Activated CD4-positive, CD25-positive, alpha-beta regulatory T cell treated with anti-CD3 and anti-CD28 coated beads, Interleukin-2, amount 50 U/mL, for 24 hours (primary cell): ENCODE measurements at places on chromosomes 2 and 18.

DNA sequence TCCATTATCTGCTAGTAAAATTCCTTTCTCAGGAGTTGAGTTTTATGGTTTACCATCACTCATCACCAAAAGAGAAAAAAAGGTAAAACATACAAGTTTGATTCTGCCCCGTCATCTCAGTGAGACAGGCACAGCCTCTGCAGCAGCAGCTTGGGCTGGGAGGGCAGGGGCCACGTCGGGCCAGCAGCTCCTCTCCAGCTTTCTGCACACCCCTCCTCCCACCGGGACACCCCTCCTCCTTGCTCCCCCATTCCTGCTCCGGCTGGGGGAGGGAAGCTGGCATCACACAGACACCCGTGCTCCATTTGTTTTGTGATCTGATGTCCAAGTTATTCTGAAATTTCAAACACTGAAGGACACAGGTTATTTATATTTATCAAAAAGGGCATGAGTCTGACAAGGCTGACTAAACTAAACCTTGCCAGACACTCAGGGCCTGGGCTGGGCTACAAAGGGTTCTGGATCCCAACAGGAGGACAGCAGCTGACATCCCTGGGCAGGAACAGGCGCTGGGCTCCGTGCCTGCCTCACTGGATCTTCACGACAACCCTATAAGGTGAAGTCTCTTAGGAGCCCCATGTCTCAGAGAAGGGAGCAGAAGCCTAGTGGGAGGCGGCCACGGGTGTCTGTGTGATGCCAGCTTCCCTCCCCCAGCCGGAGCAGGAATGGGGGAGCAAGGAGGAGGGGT lies 71.4 kb downstream of the HDAC4 start:
- ATAC-seq = no peak

- ATAC-seq = no peak
Measured at GRCh38 chr18:47526147-47526546, 274.7 kb upstream of the SKOR2 start.

- no peak for ATAC-seq
Measured at GRCh38 chr2:46382331-46383112, 85.3 kb downstream of the EPAS1 start.

DNA sequence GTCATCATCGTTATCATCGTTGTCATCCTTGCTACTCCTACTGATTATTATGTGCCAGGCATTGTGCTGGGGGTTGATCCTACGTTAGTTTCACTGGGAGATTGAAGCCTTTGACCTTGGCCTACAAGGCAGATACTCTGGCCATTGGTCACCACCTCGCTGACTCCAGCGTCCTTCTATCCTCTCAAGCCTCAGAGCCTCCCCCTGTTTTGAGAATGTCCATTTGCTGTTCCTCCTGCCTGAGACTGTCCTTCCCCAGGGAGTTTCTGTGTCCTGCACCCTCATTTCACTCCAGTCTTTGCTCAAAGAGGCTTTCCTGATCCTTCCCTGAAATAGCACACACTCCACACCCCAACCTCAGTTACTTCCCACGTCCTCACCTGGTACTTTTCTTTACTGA lies 57.8 kb downstream of the ACAA2 start:
- no peak for ATAC-seq

DNA sequence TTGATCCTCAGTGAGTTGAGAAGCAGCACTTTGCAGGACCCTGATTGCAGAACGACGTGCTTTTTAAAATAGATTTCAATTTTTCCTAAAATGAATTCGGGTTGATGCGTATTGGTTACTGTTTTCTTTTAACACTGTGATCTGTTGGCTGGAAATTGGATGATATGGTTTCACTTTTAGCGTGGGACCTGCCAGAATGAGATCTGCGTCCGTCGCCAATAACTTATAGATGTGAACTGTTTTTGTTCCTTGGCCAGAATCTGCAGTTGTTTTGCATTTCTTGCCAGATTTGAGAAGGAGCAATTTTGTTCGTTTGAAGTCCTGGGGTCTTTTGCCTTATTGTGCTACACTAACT lies 703 bp downstream of the UGGT1 start:
- no peak for ATAC-seq

DNA sequence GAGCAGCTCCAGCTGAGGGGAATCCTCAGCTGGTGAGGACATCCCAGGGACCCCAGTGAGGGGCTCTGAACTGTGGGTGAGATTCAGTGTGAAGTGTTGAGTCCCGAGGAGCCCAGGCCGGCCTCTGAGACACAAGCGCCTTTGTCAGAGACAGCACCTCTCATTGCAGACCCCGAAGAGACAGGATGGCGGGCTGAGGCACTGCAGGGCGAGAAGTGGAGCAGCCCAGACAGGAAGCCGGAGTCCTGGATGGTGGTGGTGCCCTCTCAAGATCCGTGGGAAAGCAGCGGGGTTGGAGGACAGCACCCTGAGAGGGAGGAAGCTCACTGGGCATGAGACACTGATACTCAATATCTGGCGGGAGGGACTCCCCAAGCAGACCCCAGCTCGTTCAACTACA lies 49.1 kb upstream of the ID2 start:
- ATAC-seq = no peak

DNA sequence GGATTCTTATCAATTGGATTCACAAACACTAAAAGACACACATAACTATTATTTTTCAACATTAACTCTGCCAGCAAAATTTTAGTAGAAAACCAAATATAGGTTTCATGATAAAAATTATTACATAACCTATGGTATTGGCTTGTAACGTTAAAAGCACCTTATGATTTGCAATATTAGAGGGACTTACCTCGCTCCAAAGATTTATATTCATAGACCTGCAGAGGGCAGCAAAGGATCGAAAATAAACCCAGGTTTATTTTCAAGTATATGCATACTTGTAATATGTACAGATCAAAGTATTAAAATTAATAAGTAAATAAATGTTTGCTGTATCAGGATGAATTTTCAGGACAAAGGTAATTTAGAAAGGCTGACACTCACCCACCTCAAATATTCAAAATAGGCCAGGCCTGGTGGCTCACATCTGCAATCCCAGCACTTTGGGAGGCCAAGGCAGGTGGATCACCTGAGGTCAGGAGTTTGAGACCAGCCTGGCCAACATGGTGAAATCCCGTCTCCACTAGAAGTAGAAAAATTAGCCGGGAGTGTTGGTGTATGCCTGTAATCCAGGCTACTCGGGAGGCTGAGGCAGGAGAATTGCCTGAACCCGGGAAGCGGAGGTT lies 45.3 kb downstream of the LRPPRC start:
- no peak for ATAC-seq

GRCh38 chr18:12408247-12408869 lies 629 bp downstream of the PRELID3A start:
- ATAC-seq = no peak

DNA sequence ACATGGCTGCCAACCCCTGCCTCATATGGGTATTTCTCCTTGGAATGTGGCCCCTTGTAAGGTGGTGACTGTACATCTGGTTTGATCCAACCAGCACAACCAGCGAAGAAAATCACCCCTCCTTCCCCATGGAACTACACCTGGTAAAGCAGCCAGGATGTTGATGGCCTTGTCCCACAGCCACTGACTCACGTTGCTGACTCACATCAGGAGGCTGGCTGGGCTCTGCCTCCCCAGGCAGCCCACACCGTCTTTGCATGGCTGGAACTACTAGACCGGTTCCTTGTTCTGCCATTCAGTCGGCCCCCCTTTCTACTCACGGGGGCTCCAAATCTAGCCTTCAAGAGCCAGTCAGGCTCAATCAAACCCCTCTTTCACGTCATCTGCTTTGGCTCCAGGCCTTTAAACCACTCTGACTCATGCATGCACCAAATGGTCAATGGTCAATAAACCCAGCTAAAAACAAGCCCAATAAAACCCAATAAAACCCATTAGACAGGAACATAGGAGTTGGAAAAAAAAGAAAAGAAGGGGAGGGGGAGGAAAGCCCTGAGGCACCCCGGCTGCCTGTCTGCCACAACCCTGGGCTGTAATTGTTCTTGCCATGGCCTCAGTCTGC lies 114.8 kb downstream of the PLB1 start:
- peak; percentile 88 for ATAC-seq

DNA sequence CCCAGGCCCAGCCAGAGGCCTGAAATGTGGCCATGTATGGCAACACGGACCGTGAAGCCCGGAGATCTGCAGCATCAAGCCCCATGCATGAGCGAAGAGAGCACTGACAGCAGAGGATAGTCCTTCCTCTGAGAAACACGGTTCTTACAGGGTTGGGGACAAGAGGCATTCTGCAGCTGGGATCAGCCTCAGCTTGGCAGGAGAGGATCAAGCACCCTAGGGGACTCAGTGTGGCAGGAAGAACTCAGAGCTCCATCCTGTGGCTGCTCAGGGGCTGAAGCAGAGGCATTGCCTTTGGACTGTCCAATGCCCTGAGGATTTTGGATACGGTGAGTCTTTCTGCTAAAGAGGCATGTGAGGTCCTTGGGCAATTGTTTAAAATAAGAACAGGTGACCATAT lies 368.7 kb downstream of the ZNF516 start:
- no peak for ATAC-seq

DNA sequence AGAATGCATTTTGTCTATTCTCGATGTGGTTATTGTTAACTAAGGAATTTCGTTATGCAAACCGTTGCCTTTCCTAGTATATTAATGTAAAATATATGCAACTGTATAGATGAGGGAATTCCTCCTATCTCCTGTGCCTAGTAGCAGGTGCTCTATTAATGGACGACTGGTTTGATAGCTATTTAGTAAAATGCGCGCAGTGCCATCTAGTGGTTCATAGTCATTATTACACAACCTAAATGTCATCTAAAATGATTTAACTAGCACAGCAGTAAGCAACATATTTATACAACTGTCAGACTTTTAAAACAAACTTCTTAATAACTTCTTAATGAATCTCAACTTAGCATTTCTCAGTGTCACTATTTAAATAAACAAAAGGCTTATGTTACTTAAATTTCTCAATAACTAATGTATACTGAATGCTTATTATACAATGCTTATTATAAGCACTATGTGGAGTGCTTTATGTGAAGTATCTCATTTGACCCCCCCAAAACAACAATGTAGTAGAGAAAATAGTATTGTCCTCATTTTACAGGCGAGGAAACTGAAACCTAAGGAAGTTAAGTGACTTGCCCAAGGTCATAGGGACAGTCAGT lies 77.9 kb downstream of the DTNA start:
- peak; percentile 41 for ATAC-seq

DNA sequence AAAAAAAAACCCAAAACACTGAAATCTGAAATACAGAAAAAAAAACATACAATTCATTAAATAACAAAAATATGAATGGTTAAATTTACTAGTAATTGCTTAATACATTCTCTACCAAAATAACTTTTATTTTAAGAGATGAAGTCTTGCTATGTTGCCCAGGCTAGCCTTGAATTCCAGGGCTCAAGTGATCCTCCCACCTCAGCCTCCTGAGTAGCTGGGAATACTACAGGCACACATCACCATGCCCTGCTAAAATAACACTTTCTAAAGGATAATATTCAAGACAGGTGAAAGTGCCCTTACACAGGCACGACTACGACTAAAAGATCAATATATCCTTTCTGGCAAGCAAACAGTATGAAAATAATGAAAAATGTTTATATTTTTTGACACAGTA lies 9.5 kb downstream of the USP34 start:
- no peak for ATAC-seq

- no peak for ATAC-seq
Measured at GRCh38 chr2:128166746-128167353, 75.8 kb downstream of the UGGT1 start.

DNA sequence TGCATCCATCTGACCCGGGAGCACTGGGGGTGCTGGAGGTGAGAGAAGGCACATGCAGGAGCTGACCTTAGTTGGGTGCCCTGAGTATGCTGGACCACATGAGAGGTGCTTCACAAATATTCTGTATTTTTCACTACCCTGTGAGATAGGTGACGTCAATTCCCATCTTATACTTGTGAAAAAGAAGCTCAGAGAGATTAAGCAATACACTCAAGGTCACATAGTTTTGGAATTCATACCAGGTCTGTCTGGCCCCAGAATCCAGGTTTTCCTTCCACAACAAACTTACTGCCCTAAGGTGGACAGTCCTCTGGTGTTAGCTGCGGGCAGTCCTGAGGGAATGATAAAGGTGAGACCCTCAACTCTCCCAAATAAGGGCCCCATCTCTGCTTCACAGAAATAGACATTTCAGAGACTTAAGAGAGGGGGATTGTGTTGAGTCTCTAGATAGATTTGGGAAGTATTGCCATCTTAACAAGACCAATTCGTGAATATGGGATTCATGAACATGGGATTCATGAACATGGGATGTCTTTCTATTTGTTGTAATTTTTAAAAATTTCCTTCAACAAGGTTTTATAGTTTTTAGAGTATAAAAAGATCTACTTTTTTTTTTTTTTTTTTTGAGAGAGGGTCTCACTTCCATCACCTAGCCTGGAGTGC lies 64.0 kb upstream of the SMAD7 start:
- ATAC-seq = no peak

GRCh38 chr2:31688282-31688681 lies 107.5 kb upstream of the SRD5A2 start:
- no peak for ATAC-seq

GRCh38 chr2:102082571-102083392 lies 59.8 kb upstream of the IL1R1 start:
- ATAC-seq = peak; percentile 87

GRCh38 chr18:49561289-49562193 lies at the start of gene LIPG:
Gene LIPG, plus strand, starts transcription at chr18:49562057. Its CDS starts 252 bp downstream, at chr18:49562309.
- ATAC-seq = peak; percentile 59

GRCh38 chr2:100560216-100560830 lies 2.5 kb upstream of the PDCL3 start:
- no peak for ATAC-seq

DNA sequence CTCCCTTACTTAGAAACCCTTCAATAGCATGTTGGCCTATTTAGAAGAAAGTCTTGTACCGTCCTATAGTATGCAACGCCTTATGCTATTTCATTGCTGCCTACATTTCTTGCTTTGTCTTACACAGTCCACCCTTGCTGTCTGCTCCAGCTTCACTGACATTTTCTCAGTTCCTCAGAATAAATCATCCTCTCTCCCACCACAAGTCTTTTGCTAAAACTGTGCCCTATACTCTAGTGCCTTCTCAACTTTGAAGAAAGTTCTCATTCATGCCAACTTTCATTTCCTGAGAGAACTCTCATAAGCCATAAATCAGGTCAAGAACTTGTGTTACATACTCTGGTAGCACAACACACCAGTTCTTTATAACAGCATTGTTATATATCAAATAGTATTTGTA lies 54.3 kb upstream of the COL3A1 start:
- ATAC-seq = no peak

DNA sequence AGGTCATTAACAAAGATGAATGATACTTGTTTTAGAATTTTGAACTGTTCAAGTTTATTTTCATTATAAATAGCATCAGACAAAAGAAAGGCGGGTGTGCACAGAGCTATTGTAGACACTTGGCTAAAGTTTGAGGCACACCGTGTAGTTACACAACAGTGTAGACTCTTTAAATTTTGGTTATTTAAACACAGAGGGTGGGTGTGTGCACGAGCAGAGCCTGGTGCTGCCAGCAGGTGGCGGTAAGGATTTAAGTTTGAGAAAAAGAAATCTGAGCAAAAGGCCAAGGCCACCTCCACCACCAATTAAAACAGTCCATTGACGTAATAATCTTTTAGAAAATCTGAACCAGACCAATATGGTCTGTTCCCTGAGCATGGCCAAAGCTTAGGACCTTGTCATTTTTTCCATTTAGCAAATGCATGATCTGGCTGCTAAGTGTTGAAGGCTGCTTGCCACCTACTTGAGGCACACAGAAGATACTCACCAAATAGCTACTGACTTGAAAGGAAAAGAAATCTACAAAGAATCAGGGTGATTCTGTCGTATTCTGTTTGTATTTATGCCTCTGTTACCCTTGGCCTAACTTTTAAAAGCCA lies 14.3 kb downstream of the COPS7B start:
- ATAC-seq = peak; percentile 48
